ENCODE measurements at places on chromosomes 2 and 18.

GRCh38 chr2:61707984-61708852, 145.6 kb downstream of the FAM161A start:
- DNase-seq, result no peak

GRCh38 chr2:120231564-120231973, 8.4 kb upstream of the TMEM185B start:
- DNase-seq, result no peak

- DNase-seq, result no peak
Observed at GRCh38 chr18:80029690-80030089, 4.5 kb upstream of the RBFA start.

GRCh38 chr2:187377340-187377739, 70.7 kb downstream of the CALCRL start:
- no peak for DNase-seq

GRCh38 chr2:128779301-128780095, 460.8 kb upstream of the HS6ST1 start:
- DNase-seq, result no peak

- no peak for DNase-seq
Observed at GRCh38 chr2:74679615-74680014, 25.6 kb downstream of the SEMA4F start.

DNA sequence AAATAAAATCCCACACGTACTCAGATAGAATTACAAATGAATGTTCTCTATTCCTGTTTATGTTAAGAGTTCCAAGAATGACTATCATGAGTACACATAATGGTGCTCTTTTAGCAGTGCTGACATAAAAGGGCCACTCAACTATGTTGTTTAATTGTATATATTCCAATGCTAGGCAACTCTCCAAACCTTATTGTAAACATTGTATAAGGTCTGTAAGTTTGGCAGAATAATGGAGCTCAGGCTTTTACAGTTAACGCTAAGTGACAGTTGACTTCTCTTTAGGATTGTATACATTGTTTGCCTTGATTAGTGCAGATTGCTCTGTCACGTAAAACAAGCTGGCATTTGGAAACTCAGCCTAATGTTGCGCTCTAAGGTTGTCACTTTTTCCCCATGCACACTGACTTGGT, 20.8 kb downstream of the RBMS1 start:
- no peak for DNase-seq

DNA sequence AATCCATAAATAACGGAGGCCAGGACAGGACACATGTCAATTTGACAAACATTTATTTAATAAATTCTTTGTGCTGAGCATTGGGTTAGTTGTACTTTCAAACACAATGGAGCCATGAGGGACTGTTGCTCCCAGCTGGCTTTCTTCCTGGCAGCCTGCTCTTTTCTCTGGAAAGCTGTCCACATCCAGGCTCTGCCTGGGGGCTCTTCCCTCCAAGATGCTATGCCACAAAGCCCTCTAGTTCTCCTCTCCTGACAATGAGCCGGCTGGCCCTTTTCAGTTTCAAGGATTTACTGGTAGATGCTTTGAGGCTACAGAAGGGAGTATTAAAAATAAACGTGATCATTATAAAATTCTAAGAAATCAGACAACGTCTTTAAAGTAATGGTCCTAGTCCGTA, 44.1 kb upstream of the SLC14A2 start:
- no peak for DNase-seq

- no peak for DNase-seq
Observed at GRCh38 chr18:34121200-34121721, 103.5 kb downstream of the NOL4 start.

GRCh38 chr2:238649123-238649522, 198.8 kb upstream of the TWIST2 start:
- no peak for DNase-seq

- peak; percentile 92 for DNase-seq
Observed at GRCh38 chr2:175535631-175536030, 354.1 kb upstream of the ATP5MC3 start.

- no peak for DNase-seq
Observed at GRCh38 chr2:151809073-151809383, 19.2 kb downstream of the ARL5A start.

- DNase-seq, result peak; percentile 89
Observed at GRCh38 chr2:101328474-101329007, 20.0 kb upstream of the RNF149 start.

DNA sequence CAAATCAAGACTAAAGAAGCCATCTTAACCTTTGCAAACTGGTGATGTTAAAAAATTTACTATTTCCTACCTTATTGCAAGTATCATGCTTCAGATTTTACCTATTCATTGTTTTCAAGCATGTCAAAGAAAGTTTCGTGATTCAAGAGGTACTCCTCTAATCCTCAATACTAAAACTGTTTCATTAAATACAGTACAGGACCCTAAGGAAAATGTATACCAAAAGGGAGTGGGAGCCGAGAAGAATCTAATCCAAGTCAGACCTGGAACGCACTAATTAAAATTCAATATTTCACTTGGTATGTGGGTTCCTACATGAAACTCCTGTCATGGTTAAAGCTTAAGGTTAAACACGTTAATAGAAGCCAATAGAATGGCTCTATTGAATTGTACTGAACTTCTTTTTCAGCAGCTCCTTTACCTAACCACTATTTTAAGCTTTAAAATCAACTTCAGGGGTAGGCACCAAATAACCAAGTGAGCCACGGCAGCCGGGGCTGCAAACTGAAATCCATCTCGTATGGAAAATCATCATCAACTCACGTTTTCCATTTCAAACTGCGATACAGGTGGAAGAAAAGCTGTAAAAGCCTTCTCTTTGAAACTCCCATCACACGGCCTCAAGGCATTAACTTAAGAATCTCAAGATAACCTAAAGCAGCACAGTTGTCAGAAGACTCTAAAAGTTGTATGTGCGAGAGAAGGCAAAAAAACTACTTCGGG, 188.8 kb downstream of the ZEB2 start:
- no peak for DNase-seq

DNA sequence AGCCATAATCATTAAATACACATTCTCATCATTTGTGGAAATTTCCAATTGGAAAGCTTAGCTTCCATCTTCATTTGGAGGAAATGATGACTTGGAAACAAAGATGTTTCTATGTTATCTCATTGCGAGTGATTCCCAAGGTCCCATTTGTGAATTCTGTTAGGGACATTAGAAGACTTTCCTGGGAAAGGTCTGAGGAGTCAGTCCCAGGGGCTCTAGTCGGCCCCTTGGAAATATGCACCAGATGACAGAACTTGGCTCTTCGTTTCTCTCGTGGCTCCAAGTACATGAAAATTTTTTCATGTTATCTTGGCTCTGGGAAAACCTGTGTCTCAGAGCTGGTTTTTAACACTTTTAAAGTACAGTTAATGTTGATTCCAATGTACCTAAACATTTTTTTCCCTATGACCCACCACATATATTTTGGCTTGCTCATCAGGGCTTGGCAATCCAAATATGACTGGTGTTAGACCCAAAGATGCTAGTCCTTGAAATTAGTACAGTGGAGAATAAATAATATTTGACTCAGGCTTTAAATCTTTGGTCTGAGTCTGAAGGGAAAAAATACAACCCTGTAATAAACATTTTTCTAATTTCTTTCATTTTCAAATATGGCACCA, 15.4 kb upstream of the CAVIN2 start:
- no peak for DNase-seq

GRCh38 chr2:140154271-140154670, 1374.1 kb upstream of the NXPH2 start:
- no peak for DNase-seq

DNA sequence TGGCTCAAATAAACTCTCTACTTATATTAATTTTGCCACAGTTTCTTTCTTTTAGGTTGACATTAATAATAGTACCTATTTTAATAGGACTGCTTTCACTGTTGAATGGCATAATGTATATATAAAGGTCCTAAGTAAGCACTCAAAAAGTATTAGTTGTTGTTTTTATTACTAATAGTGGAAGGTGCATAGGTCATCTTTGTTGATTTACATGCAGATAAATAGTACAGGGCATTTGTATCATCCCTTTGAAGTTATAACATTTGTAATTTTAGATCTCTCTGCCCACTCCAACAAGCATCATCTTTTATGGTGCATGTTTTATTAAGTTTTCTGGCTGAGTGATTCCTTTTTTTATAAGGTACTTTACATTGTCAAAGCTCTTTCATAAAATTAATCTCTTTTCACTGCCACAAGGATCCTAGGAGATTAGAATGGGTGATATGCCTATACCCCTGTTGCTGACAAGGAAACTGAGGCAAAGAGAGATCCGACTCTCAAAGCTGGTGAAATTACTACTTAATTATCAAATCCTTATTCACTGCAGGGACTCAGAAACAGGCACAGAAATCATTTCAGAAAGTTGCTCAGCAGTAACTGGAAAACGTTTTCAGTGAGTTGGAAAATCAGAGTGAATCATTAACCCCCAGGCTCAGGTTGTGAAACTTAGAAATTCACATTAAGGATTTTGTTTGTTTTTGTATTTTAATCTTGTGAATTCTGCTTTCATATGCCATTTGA, 299.6 kb downstream of the AGPS start:
- DNase-seq, result no peak

- DNase-seq, result no peak
Observed at GRCh38 chr18:62877411-62878221, 162.3 kb downstream of the PHLPP1 start.

DNA sequence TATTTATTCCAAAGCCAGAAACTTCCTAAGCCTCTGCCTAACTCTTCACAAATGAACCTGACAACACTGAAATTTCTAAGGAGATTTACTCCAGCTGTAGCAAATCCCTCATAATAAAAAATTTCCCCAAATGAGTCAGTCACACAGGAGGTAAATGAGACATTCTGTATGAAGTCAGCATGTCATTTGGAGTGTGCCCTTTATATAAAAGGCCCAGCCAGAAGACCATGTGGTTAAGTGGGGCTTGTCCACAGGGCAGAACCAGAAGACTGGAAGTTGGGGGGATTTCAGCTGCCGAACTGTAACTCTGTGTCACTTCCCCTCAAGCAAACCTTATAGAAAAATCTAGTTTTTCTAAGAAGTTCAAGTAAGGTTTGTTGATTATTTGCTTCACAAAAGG, 30.2 kb downstream of the NRP2 start:
- DNase-seq, result no peak

- no peak for DNase-seq
Observed at GRCh38 chr2:100739735-100740432, 80.1 kb upstream of the NPAS2 start.

DNA sequence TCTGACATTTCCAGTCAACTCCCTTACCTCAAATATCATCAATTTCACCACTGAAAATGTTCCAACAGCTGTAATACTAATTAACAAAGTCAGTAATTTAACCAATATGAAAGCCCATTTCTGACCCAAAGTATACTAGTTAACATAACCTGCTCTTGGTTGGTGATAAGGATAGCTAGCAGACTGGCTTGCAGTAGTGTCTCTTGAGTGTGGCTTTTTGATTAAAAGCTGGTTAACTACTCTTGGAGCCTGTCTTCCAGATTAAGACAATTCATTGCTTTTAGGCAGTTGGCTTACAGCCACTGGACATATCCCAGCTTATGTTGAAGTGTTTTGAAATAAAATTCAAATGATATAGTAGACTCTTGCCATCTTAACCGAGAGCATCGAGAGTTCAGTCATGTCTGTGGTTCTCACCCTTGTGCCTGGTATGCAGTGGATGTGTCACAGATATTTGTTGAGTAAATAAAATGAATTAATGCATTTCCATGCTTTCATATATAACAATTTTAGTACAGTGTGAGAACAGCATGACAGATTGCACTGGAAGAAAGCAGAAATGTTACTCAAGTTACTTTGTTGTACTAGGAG, 158.1 kb downstream of the TANC1 start:
- no peak for DNase-seq

DNA sequence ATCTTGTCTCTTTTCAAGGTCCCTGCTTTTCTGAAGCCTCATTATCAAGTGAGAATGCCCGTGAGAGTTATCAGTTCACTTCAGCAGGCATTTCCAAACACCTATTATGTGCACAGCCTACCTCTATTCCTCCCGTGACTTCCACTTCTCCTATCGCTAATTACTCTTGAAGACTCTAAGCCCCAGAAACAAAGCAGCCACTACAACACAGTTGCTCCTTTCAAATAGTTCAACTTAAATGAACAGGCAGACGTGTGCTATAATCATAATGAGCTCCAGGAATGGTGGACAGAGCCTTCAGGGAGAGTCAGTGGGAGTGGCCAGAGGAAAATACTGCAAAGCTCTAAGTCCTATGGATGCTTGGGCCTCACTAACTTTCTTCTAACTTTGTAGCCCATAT, 159.0 kb downstream of the RDH14 start:
- no peak for DNase-seq

- no peak for DNase-seq
Observed at GRCh38 chr2:24920809-24921441, 888 bp upstream of the ADCY3 start.

- no peak for DNase-seq
Observed at GRCh38 chr2:133521146-133521745, 47.0 kb downstream of the NCKAP5 start.

- DNase-seq, result no peak
Observed at GRCh38 chr2:26847307-26847654, 651 bp upstream of the DPYSL5 start.

DNA sequence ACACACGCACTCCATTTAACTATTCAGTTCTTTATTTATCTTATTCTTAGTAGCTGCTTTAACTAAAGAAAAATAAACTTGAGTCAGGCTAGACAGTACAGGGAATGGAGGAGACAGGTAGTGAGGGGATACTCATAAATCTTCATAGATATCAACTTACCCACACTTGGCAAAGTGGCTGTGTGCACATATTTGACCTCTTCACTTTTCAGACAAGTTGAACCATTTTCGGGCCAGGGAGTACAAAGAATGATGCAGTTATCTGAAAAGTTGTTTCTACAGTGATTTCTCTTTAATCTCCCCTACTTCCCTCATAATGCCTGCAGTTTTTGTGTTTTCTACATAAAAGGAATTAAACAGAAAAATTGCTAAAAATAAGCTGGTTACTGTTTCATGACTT, 307.5 kb downstream of the GULP1 start:
- no peak for DNase-seq

DNA sequence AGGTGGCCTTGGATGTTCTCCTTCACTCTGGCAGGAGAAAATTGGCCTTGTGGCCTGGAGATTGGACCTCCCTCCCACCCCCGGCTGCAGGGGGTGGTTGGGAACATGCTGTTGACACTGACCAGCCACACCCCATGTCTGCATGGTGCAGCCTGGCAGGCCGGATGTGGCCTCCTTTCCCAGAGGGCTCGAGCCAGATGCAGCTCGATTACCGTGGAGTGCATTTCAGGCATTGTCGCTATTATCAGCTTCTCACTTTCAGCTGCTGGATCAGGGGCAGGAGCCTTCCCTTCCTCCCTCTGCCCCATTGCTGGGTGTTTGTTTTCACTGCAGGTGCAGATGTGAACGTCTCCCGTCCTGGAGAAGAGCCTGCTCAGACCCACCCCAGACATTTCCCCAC, 211.0 kb upstream of the SIX2 start:
- DNase-seq, result no peak

- DNase-seq, result no peak
Observed at GRCh38 chr18:11064106-11064505, 85.3 kb downstream of the PIEZO2 start.

Measured in SIG-M5 (cell line).